ENCODE measurements at places on chromosomes 16 and 17.

DNA sequence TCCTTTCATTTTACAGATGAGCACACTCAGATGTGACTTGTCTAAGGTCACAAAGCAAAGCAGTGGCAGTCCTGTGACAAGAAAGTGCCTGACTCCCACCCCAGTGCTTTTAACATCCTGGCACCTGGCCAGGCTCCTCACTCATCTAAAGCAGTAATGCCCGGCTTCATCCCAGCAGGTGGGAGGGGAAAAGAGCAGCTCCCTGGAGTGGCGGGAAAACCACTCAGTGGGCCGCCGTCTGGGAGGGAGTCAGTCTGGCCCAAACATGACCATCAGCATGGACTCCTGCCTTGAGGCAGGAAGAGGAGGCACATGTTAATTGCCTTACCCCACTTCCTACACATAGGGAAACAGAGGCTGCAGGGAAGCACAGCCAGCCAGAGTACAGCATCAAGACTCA lies 2.6 kb downstream of the PCGF2 start:
- no peak for DNase-seq

DNA sequence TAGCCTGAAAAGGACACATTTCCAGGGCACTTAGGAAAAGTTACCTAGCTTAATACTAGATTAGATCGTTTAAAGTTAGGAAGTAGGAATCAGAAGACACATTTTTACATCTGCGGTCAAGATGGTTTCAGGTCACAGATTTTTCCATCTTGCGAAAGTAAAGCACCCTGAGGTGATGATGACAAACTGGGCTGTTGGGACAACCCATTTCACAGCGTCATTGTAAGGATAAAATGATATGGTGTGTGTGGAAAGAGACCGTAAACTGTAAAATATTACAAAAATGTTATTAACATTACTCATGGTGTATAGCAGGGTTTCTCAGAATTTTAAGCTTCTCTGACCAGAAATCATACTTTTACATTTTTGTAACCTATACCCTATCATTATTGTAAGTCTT lies 10.1 kb upstream of the MAP2K6 start:
- no peak for DNase-seq

- no peak for DNase-seq
Measured at GRCh38 chr17:61878984-61879612, 15.8 kb upstream of the BRIP1 start.

GRCh38 chr16:11835891-11836649 lies 15.3 kb downstream of the RSL1D1 start:
- DNase-seq, result no peak

- DNase-seq, result no peak
Measured at GRCh38 chr17:76714822-76715495, 4.2 kb upstream of the MXRA7 start.

GRCh38 chr16:88102597-88102996 lies 151.4 kb downstream of the BANP start:
- DNase-seq, result no peak

GRCh38 chr16:4860727-4861342 lies 13.6 kb downstream of the UBN1 start:
- DNase-seq, result no peak

DNA sequence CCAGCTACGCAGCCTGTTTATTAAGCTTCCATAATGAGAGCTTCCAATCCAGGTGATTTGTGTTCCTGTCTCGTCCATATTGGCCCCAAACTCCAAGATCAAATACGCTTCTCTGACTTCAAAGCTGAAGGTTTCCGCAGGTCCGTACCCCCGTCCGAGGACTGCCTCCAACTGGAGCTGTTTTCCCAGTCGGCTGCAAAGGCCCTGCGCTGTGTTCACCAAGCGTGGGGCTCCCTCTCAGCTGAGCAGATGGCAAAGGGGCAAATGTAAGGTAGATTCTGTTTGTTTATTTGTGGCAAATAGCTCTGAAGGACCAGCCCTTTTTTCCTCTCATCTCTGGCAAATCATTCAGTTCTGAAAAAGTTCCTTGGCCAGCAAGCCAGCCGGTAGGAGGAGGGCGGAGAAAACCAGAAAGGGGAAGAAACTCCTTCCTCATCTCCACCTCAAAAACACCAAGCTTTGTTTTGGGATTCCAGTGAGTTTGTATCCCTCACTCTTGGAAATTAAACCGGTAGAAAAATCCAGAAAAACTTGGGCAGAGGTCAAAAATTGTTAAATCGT lies 35.2 kb downstream of the NXN start:
- DNase-seq, result no peak

- DNase-seq, result no peak
Measured at GRCh38 chr16:79093554-79093967, 507.0 kb downstream of the MAF start.

DNA sequence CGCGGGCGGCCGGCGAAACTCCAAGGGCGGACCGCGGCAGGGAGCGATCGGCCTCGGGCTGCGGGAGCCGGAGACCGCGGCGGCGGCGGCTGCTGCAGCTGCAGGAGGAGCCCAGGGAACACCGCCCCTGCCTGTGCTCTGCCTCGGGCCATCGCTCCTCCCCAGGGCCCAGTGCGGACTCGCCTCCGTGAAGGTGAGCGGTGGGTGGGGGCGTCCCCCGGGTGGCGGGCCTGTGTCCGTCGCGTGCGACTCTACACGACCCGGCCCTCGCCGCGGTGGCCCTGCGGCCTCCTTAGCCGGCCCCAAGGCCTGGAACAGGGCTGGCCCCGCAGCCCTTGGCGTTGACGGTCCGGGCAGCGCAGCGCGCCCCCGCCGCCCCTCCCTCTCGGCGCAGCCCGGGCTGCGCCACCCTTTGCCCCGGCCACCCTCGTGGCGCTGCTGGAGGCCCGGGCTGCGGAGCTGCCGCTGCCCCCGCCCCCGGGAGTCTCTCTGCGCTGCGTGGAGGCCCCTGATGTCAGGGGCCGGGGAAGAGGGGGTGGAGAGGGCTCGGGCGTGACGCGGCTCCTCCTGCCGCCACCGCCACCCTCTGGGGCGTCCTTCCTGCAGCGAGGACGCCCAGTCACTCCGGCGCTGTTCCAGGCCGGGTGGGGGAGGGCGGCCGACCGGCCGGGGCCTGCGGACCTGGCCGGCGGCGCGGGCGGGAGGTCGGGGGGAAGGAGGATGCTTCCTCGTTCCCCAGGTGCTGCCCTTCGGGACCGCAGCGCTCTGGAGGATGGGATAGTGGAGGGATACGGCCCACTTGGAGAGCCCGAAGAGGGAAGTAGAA lies 485 bp downstream of the DYNLL2 start:
- no peak for DNase-seq

DNA sequence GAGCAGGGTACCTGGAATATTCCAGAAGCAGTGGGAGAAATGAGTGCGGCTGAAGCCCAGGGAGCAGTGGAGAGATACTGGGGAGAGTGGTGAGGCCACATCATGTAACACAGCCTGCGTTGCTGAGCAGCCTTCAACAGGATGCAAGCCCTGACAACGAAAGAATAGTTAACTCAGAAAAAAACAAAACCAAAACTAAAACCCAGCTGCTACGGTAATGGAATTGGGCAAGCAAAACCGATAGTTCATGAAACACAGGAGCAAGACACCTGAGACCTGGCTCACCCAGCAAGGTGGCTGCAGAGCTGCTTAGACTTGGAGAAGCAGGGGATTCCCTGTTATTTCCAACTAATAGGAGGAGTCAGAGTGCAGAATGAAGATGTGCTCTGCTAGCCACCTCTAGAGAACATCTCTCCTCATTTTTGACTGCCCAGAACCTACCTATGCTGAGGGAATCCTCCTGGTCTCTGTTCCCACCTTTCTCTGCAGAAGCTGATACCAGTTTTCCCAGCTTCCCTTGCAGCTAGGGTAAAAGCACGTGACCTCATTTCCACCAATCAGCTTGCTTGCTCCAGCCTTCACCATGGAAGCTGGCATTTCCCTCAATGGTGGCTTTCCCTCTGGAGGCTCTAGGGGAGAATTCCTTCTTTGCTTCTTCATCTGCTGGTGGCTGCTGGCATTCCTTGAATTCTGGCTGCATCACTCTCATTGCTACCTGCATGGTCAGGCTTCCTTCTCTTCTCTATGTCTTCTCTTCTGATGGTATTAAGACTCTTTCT lies 59.4 kb upstream of the XYLT1 start:
- DNase-seq, result no peak

- DNase-seq, result no peak
Measured at GRCh38 chr17:81710514-81711308, 1.4 kb upstream of the SLC25A10 start.

GRCh38 chr17:49494986-49495841 lies at the start of gene NGFR:
Gene NGFR (plus strand): TSS chr17:49495293. CDS start chr17:49495418, 125 bp downstream.
- DNase-seq, result no peak

DNA sequence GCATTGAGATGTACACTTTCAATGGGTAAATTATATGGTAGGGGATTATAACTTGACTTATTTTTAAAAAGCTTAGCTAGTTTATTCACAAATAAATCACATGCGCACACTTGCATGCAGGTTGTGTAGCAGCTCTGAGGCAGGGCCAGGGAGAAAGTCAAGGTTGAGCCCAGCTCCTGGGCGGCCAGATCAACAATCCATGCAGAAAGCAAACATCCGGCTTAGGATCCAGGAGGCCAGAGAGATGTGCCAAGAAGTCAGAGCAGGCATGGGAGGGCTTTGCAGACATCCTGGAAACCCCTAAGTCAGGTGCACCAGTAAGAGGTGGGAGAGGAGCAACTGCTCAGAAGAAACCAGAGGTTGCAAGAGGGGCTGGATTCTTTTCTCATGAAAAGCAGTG lies 186.5 kb downstream of the AXIN2 start:
- no peak for DNase-seq

DNA sequence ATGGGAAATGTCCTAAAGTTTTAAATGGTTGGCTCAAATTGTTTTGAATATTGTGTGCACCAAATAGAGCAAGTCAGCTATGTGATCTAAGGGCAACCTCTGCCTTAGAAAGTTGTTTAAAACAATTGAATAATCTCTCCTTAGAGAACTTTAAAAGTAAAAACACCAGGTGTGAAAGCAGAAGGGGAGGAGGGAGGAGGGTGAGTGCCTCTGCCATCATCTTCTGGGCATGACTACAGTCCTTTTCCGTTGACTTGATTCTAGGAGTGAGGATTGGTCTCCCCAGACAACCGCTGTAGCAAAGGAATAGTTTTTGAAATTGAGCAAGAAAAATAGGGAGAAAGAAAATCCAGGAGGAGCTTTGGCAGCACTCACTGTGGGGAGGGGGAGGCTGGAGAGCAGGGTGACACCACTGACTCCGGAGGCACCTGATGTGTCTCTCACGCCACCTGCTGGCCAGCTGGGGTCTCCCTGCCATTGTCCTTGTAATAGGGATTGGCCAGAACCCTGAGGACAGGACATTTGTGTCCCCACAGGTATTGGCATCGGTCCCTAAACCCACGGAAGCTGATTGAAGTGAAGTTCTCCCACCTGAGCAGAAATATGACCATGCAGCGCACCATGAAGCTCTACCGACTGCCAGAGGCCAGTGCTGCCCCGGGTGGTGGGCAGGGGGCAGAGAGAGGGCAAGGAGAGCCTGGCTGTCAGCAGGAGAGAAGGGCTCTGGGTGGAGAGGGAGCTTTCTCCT lies 33.3 kb downstream of the PLCD3 start:
- DNase-seq, result no peak

DNA sequence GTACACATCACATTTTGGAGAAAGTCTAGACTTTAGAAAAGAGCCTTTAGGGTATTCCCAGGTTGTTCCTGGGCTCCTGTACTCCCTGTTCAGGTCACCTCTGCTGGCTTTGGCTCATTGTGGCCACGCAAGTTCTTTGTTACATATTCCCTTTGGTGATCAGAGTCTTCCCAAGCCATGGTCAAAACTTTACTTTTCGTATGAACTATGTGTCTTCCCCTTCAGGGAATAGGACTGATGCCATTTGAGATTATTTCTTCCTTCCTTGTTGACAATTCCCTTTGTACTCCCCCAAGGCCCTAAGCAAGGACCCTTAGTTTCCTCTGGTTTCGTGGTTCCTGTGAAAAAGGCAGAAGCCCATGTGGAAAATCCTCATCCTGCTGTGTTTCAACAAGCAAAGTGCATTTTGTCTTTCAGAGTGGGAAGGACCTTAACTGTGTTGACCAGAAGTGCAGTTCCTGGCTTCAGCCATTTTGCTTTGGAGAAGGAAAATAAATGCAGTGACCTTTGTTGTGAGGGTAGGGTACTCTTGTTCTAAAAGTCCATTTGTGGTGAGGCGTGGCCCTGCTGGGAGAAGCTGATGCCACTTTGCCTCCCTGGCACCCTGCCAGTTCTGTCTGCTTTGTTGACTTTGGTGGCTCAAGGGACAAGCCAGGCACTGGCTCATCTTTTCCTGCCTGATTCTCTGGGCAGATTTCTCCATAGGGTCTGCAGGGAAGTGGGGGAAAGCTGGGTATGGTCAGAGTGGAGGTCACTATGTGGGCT lies 55.1 kb downstream of the ZNRF1 start:
- no peak for DNase-seq

DNA sequence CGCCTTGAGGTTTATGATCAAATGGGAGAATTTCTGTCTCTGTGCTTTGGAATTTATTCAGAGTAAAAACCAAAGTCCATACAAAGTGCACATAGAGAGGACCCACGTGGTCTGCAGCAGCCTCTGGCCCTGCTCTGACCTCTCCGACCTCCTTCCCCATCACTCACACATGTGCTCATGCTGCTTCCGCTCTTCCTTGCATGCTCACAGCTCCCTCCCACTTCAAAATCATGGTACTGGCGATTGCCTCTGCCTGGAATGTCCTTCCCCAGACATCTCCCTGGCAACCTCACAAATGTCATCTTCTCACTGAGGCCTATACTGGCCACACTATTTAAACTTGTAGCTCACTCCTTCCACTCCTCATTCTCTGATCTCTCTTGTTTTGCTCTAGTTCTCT lies 418.0 kb downstream of the CA10 start:
- DNase-seq, result no peak

DNA sequence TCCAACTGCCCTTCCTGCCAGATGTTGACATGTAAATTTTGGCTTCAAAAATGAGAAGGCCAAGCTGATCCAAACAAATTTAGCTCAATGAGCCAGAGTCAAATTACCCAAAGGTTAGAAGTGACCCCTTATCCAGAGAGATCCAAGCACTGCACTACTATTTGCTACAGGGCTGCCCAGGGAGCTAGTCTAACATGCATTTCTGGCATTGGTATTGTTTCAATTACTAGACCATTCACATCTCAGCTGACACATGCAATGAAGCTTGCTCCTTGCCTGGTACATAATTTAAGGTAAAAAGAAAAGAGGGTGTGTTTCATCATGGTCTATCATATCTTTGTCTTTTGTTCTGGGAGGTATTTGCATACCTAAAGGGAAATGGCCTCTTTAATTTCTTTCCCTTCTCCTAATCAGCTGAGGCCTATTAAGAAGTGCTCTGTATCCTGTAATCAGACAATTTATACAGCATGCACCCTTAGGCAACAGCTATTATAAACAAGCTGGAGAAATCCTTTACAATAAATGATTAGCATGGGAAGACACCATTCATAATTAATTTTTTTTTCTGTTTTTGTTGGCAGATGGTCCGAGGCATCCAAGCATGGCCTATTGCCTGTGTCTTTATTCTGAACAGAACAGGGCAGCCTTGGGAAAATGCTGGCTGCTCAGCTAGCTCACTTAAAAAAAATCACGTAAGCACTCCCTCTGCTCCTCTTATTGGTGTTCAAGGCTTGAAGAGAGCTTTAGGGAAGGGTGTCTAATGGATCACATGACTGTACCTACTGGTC lies 161.5 kb upstream of the SALL1 start:
- DNase-seq, result no peak

DNA sequence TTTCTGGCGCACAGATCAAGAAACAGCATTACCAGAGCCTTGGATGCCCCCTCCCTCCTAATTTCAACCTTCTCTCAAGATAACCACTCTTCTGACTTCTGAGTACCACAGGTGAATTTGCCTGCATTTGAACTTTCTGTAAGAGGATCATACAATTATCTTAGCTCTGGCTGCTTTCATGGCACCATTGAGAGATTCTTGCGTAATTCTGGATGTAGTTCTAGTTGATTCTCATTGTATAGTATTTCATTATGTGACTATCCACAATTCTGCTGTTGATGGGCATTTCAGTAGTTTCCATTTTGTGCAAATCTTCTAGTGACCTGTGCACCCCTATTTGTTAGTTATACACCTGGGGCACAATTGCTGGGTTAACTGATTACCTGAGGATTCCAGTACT lies 7.5 kb downstream of the CDH3 start:
- no peak for DNase-seq

Data from non-pigmented ciliary epithelial cell (primary cell).